ENCODE measurements at places on chromosomes 2 and 18.

GRCh38 chr2:159708066-159708760 lies 4.1 kb upstream of the MARCHF7 start:
- DNase-seq, result no peak

GRCh38 chr2:150441226-150441625 lies 46.2 kb downstream of the RND3 start:
- no peak for DNase-seq

- no peak for DNase-seq
These were observed 92.0 kb downstream of the CDCA7 start for GRCh38 chr2:173446722-173447121.

GRCh38 chr2:48965204-48965603 lies 189.1 kb downstream of the FSHR start:
- no peak for DNase-seq
